ENCODE measurements at places on chromosomes 2 and 18.

DNA sequence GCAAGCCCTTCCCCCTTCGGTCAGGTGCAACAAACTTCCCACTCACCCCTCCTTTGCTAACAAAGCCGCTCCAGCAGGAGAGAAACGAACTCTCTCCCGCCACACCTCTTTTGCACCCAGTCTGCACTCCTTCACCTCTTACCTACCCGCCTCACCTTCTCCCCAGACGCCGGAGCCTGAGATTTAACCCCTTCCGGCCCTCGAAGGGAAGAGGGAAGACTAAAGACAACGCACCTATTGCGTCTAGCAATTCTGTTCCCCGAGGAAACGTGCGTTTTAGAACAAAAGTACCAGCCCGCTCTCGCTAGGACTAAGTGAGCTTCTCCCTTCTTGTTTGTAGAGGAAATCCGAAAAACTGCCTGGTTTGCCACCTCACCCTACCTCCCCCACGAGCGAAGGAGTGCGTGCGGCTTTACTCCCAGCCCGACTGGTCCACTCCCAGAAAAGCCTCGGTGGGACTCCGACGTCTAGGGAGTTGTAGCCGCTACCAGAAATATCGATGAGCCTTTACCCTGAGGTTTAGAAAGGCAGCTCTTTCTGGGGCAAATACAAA is 441 bp upstream of the PEX13 start:
- peak; percentile 61 for DNase-seq

DNA sequence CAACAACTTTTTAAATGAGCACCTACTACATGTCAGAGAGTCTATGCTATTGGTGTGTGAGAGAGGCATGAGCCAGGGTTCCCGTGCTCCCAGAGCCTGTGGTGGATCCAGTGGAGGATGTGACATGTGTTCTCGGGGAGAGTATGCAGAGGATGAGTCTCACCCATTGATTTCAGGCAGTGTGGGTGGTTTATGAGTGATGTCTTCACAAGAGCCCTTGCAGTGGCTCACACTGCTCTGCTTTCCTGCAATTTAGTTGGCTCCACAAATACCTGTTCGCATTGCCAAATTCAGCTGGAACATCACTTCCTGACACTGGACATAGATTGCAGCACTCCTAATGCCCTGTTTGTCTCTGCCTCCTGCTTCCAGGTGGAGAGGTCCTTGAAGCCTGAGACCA is 243.6 kb upstream of the CXCR4 start:
- DNase-seq, result no peak

DNA sequence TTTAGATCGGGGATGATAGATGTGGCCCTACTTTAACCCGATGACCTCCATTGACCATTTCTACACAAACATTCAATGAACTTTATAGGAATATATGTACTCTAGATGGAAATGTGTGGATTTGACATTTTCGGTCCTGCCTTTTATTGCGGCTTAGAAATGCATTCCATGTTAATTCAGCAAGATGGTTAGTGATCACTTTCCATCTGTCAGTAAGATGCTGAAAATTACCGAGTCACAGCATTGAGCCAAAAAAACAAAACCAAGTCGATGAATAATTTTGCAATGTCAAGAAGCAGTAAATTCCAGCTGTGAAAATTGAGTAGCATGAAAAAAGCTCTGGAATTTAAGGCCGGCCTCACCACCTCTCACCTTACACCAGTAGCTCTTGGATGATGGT is 1642.6 kb upstream of the NXPH2 start:
- no peak for DNase-seq

- DNase-seq, result no peak
Observed at GRCh38 chr18:32156855-32157254, 33.0 kb upstream of the MEP1B start.

DNA sequence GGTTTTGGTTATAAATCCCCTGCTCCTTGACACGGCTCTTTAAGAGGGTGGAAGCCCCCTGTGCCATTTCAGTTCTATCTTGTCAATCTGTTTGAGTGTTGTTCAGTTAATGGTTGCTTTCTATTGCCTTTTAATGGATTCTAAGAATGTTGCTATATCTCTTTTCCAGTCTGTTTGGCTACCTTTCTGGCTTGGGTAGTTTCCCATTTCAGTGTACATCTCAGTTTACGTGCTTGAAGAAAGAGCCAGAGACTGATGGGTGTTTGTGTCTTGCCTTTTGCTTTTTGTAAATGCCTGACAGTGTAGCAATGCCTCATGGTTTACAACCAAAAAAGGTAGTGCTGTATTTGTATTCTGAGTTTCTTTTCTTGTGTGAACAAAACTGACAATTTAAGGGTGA is 45.3 kb downstream of the SPATS2L start:
- no peak for DNase-seq

- DNase-seq, result no peak
Observed at GRCh38 chr2:44367591-44367990, 5.8 kb downstream of the CAMKMT start.

DNA sequence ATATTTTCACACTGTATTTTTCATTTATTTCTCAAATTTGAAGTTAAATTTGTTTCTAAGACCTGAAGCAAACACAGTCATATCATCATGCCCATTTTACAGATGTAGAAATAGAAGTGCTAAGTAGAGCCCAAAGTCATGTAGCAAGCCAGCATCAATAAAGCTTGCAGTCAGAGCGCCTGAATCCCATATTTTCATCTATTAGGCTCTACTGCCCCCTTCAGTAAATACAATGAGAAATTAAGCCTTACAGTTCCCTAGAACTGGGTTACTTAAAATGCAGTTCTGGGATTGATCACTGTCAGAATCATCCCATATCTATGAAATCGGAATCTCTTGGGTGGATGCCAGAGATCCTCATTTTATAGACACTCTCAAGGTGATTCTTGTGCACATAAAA is 419.9 kb downstream of the TGIF1 start:
- DNase-seq, result no peak

DNA sequence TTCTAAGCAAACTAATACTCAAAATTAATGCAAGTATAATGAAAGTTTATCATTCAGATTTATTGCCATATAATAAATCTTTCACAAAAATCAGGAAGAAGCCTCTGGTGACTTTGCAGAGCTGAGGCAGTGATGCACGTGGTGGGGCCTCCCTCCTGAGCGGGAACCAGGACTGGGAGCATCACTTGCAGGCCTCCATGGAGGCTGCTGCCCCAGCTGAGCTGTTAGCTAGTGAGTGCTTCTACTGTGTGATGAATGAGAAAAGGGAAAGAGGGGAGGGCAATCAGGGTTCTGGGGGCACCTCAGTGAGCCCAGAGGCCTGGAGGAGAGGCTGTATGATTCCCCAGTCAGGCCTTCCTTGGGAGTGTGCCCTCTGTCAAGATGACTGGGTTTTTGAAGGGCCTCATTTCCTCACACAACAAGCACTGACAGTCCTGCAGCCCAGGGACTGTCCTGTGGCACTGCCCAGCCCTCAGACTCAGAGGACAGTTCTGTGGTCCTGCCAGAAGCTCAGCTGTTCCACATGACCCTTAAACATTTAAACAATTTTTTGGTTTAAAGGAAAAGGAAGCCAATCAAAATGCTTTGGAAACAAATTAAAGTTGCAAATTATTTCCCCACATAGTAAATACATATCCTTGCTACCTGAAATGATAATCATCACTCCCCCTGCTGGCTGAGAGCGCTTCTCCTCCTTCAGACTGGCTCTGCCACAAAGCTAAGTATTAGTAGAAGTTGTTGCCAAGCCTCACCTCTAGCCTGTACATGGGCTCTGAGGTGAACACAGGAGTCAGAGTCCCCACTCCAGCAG is 90.9 kb upstream of the SMAD7 start:
- peak; percentile 39 for DNase-seq

DNA sequence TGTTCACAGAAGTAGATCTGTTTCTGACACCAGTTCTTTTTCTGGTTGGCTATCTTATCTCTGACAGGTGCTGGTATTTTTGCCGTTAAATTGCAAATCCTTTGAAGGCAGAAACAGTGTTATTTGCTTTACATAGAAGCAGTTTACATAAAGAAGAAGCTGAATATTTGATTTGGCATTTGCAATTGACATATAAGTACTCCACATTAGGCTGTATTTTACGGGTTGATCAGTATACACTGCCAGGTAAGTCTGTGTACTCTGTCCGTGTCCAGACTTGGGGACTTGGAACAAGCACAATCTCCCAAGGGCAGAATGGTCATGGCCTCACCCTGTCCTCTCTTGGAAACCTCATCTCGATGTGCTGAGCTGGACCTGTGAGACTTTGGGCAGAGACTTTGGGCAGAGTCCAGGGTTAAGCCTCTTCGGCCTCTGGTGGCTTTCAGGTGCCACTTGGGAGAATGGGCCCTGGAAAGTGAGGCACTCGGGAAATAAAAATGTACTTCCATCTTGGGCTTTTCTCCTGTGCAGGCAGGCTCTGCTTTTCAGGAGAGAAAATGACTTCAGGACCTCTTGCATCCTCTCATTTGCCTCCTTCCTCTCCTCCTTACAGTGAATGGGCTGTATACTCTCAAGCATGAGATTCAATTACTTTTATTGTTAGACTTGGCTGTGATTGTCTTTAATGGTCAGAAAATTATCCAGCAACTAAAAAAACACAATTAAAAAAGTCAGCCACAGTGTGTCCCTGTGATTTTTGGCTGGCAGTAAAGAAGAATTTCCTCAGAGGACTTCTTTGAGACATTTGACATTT is 108.5 kb downstream of the RAPGEF4 start:
- no peak for DNase-seq

- no peak for DNase-seq
Observed at GRCh38 chr2:38875227-38875575, 533 bp downstream of the DHX57 start.

DNA sequence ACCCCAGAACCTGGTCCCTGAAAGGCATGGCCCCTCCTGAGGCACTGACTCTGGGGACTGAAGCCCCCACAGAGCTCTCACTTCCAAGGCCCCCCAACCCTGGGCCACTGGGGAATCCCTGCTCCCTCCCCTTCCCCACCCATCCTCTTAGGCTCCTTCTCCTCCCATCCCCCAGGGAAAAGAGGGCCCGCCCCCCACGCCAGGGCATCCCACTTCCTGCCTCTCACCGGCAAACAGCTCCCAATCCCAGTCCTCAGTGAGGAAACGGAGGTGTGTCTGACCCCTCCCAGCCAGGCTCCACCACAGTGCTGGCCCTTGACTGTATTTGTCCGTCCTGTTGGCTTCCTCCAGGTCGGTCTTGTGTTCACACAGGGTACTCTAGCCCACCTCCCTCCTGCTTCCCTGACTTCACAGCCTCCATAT is 35.0 kb upstream of the PTMA start:
- no peak for DNase-seq

- no peak for DNase-seq
Observed at GRCh38 chr2:196099916-196100315, 31.3 kb upstream of the DNAH7 start.

- no peak for DNase-seq
Observed at GRCh38 chr2:24247164-24247563, 72.3 kb downstream of the FAM228A start.

GRCh38 chr2:214410128-214410775 is 602 bp upstream of the VWC2L start:
- DNase-seq, result no peak

DNA sequence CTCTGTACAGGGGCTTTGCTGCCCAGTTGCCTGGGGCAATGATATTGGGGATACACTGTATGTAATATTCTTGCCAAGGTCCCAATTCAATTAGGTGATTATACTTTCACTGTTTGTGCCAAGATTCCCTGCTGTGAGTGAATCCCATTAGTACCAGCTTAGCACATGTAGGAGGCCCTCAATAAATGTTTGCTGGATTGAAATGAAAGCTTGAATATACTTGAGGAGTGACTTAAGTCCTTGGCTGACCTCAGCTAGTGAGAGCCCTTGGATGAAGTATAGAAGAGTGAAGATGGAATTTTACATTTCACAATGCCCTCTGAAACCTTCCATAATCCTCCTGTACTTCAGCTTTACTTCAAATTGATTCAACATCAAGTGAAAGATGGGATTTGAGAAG is 102.9 kb downstream of the GATA6 start:
- DNase-seq, result no peak

DNA sequence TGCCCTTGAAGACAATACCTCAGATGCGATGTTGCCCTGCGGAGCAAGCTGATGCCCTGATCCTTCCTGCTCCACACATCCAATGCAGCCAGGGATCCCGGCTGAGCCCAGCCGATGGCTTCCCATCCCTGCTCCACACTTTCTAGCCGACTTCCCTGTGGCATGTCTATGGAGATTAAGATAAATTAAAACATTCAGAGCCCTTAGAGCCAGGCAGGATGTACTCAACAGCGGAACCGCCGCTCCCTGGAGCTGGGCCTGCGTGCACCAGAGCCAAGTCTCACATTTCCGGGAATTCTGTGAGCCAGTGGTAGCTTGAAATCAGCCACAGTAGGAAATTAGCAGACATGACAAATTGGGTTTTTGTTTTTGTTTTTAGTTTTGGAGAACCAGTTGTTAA is 620.6 kb downstream of the GALR1 start:
- DNase-seq, result no peak

DNA sequence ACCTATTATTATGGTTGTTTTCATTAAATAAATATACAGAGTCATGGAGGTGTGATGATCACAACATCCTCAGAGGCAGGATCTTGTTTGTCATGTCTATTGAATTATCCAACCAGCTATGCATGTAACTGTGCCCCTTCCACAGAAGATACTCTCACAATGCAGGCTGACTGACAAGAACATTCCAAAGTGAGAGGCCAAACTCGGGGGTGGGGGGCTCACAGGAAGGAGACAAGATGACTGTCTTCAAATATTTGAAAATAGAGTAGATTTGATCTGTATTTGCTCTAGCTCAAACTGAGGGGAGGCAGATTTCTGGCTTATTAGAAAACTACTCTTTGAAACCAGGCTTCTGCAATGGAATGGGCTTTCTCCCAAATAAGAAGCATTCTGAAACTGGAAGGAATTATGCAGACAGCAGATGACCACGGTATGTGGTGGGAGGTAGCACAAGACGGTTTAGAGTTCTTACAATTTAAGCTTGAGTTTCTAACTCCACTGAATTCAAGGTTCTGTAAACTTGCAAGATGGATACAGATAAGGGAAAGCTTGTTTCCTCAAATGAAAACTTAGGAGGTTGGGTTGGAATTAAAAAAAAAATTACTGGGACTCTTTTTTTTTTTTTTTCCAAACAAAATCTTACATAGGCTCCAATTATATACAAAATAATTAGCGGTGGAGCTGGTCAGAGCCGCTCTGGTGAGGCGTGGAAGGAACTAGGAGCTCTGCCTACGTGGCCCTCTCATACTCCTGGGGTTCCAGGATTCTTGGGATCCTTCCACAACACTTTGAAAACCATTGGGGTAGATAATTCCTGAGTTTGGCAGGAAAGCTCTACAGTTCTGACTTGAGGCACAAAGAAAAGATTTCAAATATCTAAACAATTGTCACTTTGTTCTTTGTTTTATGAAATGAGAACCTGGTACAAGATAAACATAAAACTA is 79.3 kb downstream of the PLA2R1 start:
- DNase-seq, result no peak

- peak; percentile 58 for DNase-seq
Observed at GRCh38 chr2:26245231-26245732, 543 bp downstream of the HADHB start.

DNA sequence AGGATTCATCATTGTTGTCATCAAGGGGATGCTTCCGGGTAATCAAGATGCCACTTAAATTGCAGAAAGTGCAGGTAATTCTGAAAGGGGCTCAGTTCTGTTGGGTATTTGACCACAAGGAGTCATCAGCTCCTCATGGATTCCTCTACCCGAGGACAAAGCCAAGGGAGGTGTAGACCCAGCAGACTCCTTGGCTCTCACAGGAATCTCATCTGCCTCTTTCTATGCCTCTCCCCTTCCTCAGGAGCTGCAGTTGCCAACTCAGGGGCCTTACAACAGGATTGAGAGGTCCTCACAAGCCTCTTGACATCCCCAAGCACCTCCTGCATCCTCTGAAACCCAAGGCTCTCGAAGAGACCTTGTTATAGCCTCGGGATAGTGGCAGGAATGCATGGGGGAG is 44.0 kb downstream of the ITGB6 start:
- DNase-seq, result no peak
